D721Med (cell line): ENCODE measurements at places on chromosomes 16 and 17.

- DNase-seq, result no peak
These were observed 242.4 kb downstream of the C16orf95 start for GRCh38 chr16:87074641-87075318.

DNA sequence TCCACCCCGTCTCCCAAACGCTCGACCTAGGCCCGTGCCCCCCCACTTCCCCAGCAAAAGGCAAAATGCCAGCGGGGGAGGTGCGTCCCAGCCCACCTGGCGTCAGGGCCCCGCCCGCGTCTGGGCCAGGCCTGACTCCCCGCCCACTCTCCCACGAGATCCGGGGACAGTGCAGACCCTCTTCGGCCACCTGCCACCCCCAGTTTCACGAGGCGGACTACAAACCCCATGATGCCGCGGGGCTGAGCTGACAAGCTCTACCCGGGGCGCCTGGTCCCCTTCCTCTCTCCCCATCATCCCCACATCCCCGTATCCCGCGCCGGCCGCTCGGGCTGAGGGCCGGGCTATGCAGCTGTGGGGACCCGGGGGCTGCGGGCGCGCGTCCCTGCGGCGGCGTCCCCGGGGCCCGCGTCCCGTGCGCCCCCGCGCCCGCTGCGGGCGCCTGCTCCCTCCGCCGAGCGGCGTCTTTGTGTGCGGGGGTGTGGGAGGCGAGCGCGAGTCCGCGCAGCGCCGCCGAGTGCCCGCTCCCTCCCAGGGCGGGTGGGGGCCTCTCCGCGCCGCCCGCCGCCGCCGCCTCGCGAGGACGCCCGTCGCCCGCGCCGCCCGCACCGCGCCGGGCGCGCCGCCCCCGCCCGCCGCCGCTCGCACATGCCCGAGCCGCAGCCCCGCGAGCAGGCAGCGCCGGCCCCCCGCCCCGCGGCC, at the start of gene ANKRD13B:
Gene ANKRD13B, plus strand, starts transcription at position 283 of the 702 bp plus-strand sequence. CDS start 490 bp downstream, outside the sequence.
- no peak for DNase-seq

- no peak for DNase-seq
These were observed 8.2 kb upstream of the TMEM94 start for GRCh38 chr17:75447951-75448856.

DNA sequence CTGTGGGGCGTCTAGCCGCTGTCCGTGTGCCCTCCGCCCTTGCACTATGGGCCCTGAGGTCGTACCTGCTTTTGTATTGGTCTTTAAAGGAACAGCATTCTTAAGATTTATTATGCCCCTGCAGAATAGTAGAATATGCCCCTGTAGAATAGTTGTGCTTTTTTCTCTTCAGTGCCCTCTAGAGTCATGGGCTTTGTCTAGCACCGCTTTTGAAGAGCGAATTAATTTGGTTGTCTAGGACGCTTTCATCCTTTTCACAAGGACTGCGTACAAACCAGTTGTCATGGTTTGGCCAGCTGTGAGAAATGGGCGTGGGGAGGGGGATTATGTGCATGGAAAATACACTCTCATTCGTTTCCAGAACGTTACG, 621 bp downstream of the CEP95 start:
- DNase-seq, result no peak

DNA sequence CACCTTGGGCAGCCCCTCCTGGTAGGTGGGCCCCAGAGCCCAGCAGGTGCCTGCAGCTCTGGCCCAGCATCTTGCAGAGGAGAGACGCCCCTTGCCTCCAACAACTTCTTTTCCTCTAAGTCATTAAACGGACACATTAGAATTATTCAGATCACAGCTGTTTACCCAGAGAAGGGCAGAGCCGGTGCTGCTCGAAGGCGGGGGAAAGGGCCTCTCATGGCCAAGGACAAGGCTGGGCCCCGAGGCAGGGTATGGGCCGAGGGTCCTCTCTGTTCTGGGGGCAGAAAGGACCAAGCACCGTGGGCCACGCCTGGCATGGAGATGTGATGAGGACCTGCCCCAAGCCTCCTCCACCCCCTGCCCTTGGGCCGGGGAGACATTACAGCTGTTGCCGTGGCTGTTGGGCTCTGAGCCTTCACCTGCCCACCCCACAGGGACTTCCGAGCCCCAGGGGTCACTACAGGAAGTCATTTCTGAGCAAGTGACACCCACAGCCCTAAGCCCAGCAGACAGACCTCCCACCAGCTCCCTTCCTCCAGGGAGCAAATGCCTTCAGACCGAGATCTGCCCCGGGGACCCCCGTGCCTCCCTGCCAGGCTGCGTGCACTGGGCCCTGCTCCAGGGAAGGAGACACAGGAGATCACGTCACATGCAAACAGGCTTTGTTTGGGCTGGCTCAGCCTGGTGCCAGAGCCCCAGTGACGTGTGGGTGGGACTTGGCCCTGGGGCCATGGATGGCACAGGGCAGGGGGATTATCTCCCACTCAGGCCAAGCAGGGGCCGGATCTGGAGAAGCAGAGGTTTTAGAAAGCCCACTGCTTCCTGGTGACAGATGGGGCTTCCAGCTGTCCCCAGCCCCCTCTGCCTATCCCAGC, 699 bp upstream of the PVALEF start:
- DNase-seq, result peak; percentile 71

DNA sequence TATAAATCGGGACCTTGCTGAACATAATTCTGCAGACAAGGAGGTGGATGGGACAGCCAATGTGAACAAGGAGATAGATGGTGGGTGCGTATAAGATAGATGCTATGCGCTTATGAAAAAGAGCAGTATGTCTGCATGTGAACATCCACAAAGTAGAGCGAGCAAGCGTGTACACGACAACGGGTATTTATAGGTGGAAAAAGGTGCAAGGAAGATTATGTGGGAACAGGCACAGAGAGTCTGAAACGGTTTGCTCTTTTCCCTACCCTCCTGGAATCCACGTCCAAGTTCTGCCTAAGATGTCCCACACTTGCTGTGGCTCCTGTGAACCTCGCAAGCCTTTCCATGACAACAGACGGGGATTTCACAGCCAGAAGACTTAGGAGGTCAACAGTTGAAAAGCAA, 43.0 kb downstream of the SNX11 start:
- no peak for DNase-seq

DNA sequence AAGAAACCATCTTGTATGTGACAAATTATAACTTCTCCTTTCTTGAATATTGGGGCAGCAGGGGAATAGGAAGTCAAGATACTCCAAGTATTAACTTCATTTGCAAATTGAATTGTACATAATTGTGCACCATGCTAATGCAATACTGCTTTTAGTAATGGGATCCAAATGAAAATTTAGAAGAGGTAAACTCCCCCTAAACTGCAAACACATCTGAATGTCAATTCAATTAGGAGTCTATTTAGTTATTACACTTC, 4.5 kb downstream of the STAT5B start:
- no peak for DNase-seq

DNA sequence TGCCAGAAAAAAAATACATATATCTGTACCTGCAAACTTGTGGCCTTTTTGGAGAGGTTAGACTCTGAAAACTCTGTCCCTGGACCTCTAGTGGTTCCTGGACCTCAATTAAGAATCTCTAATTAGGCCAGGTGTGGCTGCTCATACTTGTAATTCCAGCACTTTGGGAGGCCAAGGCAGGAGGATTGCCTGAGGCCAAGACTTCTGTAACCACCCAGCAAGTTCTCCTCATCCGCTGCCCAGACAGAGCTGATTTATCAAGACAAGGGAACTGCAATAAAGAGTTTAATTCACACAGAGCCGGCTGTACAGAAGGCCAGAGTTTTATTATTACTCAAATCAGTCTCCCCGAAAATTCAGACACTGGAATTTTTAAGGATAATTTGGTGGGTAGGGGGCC, 4.2 kb downstream of the ASPA start:
- no peak for DNase-seq
